Right renal pelvis (tissue), 4 donors: ENCODE measurements at places on chromosomes 1 and 21.

GRCh38 chr1:20763417-20763816, 23.7 kb downstream of the HP1BP3 start:
- no peak for DNase-seq

GRCh38 chr1:102724741-102725140, 383.6 kb downstream of the COL11A1 start:
- DNase-seq = no peak

- DNase-seq = no peak
These were observed 202.1 kb upstream of the ADGRL2 start for GRCh38 chr1:81598623-81599022.

GRCh38 chr1:147334292-147334691, 91.8 kb downstream of the CHD1L start:
- DNase-seq = no peak

DNA sequence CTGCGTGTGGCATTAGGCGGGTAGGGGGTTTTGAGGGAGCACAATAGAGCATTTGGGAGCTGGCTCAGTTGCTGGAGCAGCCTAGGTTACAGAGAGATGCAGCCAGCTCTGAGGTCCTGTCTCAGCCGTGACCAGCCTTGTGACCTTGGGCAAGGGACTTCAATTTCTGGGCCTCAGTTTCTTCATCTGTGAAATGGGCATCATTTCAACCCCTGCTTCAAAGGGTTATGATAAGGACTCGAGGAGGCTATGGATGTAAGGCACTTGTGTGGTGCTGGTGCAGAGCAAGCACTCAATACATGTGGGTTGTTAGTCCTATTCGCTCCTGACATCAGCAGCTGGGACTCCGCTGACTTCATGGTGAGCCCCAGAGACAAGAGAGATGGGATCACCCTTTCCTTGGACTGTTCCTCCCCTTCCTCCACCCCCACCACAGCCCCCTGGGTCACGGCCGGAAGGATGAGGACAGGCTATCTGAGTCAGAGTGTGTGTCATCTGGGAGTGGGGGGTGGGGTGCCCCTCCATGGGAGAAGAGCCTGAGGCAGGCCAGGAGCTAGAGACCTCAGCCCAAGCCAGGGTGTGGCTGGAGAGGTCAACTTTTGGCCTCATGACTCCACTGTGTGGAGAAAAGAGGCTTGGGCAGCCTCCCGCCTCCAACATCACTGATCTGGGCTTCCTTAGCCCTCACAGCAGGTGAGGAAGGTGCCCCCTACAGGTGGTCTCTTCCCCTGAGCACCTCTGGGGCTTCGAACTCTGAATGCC, 71.4 kb upstream of the ZBTB40 start:
- DNase-seq = no peak

- no peak for DNase-seq
These were observed 50.3 kb downstream of the MEGF6 start for GRCh38 chr1:3560981-3561380.

DNA sequence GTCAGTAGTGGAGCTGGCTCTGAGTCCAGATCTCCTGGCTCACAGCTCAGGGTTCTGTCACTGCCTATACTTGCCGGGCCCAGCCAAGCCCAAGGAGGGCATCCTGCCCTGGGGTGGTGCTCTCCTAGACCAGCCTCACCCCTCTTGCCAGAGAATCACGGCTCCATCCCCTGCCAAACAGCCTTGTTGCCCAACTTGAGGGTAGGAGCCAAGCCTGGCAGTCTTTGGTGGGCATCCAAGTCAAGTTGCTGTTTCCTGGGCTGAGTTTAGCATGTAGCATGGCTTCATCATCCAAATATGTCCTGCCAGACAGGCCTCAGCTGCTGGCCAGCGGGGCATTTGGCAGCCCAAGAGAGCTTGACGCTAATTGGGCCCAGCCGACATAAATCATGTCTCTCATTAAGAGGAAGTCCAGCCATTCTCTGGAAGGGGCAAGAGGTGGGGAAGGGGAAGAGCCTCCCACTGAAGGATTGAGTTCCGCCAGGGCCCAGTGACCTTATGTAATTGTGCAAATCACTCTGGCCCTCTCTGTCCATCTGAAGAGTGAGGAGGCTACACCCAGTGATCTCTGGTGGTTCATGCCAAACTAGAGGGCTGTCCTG, 22.6 kb upstream of the TRABD2B start:
- no peak for DNase-seq

DNA sequence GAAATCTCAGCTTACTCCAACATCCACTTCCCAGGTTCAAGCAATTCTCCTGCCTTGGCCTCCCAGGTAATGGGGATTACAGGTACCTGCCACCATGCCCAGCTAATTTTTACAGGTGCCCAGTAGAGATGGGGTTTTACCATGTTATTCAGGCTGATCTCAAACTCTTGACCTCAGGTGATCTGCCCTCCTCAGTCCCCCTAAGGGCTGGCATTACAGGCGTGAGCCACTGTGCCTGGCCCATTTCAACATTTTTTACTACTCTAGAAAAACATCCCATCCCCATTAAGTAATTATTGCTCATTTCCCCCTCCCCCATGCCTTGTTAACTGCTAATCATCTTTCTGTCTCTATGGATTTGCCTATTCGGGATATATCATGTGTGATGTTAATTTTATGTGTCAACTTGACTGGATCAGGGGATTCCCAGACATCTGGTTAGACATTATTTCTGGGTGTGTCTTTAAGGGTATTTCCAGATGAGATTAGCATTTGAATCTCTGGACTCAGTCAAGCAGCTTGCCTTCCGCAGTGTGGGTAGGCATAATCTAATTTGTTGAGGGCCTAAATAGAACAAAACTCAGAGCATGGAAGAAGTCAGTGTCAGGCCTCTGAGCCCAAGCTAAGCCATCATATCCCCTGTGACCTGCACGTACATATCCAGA, 33.0 kb upstream of the ZBTB8B start:
- no peak for DNase-seq

DNA sequence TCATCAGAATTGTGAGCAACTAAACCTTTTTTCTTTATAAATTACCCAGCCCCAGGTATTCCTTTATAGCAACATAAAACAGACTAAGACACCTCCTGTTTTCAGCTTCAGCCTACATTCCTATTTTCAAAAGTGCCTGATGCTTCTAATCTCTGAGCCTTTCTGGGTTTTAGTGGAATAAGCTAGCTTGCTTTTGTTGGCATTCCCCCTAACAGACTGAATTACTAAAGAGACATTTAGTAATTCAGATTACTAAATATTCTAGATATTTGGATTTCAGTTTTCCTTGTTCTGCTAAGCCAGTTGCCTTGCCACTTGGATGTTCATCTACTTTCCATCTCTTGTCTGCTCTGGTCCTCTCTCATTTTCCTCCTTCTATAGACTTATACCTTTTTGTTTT, 10.5 kb upstream of the GNG12 start:
- DNase-seq = no peak

GRCh38 chr1:24020470-24020869, 40.3 kb upstream of the SRSF10 start:
- DNase-seq = no peak

DNA sequence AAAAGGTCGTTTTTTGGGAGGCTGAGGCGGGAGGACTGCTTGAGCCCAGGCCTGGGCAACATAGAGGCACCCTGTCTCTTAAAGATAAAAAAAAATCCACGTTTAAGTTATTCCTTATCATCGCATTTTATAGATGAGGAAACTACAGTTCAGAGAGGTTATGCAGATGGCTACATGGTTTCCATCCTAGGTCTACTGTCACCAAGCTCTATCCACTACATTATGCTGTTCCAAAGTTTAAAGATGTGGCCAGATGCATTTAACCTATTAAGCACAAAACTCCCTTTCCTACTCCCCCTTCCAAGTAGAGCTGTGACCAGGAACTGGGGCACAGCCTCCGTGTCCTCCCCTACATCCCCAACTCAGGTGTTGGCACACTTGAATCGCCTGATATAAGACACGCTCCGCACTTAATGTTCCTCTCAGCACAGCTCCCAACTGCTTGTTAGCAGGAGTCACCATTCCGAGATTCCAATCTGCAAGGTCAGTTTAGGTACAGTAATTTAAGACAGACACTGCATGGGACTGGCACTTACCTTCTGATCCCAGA, 1.3 kb downstream of the TAF5L start:
- no peak for DNase-seq

DNA sequence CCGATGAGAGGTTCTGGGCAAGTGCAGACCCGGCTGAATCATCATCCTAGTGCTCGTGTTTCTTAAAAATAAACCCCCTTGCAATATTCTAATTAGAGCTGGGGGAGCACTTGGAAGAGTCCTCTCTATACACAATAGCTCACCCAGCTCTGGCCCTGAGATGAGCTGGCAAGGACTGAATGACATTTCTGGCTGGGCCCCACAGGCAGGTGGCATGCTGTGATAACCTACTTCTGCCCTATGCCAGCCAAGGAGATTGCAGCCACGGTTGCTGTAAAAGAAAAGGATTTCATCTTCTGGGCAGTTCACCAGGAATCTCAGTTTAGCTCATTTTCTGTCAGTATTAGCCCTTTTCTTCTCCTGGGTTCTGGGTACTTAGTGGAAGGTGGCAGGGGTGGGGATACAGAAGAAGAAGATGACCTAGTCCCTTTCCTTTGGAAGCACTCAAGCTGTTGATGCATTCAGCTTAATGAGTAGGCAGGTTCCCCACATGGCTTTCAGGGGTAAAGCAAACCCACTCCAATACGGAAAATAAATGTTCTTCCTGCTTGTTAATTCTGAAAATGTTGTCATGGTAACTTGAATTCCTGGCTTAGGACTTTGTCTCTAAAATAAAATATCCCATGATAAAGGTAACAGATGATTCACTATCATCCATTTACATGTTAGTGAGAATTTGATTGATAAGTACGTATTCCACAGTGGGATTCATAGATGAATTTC, 32.2 kb downstream of the VASH2 start:
- DNase-seq = no peak

- DNase-seq = no peak
These were observed 80.9 kb downstream of the SSBP3 start for GRCh38 chr1:54325284-54325683.

DNA sequence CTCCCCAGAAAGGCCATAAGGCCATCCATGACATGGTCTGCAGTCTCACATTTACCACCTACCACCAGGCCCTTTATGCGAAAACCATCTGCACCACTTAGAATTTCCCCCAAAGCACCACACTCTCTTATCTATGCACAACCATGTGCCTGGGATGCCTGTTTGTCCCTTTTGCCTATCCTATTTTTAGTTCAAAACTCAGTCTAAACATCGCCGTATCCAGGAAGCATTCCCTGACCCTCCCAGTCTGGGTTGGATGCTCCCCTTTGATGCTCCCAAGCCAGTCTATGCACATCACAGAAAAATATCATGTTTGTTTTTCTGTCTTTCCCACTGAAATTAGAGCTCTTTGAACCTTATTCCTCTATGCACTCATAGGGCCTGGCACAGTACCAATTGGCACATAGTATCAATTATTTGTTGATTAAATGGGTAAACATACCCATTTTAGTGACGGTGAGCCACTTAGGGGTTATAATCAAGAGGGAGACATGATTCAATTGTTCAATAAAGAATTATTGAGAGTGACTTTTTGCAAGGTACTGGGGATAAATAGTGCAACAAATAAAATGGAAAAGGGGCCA, 6.7 kb downstream of the MPL start:
- no peak for DNase-seq

DNA sequence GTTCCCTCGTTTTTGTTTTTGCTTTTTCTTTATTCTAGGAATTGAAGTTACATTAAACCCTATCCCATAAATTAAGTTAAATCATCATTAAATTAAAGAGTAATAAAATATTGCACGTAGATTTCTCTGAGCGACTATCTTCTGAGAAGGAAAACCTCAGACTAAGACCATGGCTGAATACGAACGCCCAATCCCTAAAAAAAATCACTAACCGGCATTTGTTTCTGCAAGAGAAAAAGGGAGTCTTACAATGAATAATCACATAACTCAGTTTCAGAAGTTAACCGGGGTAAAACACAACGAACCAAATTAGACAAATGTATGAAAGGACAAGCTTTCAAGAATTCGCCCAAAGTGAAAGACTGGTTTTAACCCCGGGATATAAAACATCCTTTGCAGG, 1.3 kb downstream of the PIK3R3 start:
- no peak for DNase-seq

GRCh38 chr1:245288796-245289195, 134.0 kb downstream of the KIF26B start:
- no peak for DNase-seq

- no peak for DNase-seq
These were observed 40.0 kb downstream of the CLDN17 start for GRCh38 chr21:30126576-30126975.

GRCh38 chr1:18955131-18955440, 1.4 kb downstream of the IFFO2 start:
- DNase-seq = no peak

GRCh38 chr1:187051618-187052232, 223.0 kb downstream of the PLA2G4A start:
- peak; percentile 10 for DNase-seq

- no peak for DNase-seq
These were observed 272.1 kb upstream of the C1orf87 start for GRCh38 chr1:60345621-60346020.

DNA sequence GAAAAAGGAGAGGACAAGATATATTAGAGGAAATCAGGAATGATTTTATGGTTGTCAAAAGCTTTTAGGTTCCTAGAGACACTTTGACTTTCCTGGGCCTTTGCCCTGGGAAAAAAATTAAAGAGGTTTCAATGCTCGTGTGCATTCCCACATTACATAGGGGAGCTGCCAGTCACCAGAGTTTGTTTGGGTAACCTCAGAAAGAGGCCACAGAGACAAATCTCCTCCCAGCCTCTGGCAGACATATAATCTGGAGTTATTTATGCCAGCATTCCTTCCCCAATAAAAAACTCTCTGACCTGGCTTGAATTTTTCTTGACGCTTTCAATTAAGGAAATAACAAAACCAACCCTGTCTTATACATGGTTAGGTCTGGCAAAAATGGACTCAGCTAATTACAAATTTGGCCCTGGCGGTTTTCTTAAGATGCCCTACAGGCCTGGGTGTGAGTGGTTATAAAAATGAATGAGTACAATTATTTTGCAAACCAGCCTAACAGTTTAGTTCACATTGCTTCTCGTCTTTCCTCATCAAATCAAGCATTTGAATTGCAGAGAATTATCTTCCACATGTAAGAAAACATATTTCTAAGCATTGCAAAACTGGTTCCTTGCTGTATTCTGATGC, 63.7 kb downstream of the WLS start:
- no peak for DNase-seq

DNA sequence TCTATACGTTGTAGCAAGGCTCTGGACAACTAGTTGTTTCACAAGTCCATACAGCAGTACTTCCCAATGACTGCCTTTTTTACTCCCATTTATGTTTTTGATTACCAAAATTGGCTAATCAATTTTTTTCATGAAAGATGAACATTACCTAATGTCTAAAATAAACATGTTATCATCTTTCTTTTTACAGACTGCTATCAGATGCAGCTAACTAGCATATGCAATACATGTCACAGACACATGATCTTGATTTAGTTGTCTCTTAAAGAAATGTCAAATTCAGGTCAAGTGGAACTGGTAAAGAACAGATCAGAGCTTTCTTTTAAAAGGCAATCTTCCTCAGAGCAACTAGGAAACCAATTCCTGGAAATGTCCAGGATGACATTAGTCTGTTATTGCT, 630 bp upstream of the DBT start:
- DNase-seq = no peak

- DNase-seq = no peak
These were observed 94.9 kb downstream of the ZNF644 start for GRCh38 chr1:90926971-90927370.
